ENCODE measurements at places on chromosomes 2 and 18.

DNA sequence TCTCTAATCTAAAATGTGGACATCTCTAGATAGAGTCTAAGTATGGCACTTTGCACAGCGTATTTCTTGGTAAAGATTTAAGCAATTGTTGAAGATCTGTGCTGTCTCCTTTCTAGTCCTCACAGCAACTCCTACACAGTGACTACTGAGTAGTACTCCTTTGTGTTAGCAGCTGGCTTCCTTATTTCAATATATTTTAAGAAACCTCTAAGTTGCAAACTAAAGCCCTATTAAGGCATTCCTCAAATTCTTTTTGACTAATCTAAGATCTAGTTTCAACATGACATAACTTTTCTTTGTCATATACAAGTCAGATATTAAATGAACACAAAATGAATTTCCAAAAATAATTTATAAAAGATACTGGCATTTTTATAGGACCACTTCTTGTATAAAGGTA is 121.8 kb upstream of the DNAJC10 start:
- no peak for DNase-seq

DNA sequence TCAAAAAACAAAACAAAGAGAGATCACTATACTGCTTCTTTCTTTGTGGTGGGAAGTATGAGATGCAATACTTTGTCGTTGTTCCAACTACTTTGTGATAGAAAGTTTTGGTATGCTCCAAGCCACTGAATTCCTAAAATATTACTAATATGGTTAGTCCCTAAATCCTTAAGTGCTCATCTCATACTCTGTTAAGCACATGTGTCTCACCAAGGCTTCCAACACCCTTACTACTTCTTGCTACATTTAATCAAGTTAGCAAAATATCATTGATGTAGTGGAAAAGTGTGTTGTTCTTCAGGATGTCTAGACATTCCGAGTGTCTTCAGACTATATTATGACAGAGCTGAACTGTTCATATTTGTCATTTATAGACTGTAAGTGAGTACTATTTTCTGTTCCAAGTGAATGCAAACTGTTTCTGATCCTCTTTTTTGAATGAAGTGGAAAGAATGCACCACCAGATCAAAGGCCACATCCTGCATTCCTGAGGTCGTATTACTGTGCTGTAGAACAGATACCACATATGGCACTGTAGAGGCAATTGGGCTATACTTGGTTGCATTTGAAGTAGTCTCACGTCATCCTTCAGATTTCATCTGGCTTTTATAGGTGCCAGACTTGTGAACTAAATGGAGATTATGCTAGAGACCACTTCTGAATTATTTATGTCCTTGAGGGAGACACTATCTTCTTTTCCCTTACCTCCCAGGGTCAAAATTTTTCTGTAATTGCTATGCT is 298.4 kb upstream of the ZNF521 start:
- DNase-seq = no peak

GRCh38 chr2:173986805-173987204 is 21.6 kb upstream of the SP3 start:
- no peak for DNase-seq

GRCh38 chr2:69138247-69138772 is 125.3 kb downstream of the ANTXR1 start:
- no peak for DNase-seq
